Fibroblast of the conjunctiva (primary cell): ENCODE measurements at places on chromosomes 7 and 10.
A peak's percentile ranks its signal among the peaks of the same experiment; 100 is the strongest.

DNA sequence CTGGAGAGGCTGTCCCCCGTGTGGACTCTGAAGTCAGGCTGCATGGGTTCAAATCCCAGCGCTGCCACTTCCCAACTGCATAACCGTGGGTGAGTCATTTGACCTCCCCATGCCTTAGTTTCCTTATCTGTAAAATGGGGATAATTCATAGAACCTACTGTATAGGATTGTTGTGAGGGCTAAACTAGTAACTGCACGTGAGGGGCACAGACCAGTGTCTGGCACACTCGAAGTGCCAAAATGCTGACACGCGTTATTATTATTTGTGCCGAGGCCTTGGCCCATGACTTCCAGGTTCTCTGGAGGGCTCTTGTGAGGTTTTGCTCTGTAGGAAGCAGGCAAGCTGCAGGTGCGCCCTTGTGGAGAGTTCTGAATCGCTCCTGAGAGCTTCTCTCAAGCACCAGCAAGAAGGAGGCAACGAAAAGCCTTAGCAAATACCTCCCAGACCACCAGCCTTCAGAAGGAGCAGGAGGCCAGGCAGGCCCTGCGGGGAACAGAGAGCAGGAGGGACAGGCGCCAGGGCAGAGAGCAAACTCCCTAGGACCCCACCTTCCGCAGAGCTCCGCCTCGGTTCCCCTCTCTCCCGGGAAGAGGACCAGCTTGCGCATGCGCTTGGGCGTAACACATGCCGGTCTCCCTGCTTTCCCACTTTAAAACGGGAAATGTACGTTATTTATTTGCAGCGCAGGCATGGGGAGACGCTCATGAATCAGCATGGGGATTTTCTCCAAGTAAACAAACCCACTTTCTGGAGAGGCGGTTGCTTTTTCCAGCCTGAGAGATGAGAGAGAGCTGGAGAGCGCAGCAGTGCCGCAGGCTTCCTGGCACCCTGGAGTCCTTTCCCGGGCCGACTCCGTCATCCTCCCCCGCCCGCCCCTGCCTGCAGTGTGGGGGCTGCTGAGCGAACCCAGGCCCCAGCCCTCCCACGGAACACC is 39.6 kb downstream of the SORCS3 start:
- no peak for DNase-seq

- DNase-seq, result no peak
These were observed 2.2 kb upstream of the ASCC1 start for GRCh38 chr10:72218325-72218724.

- DNase-seq, result no peak
These were observed 73.5 kb downstream of the MKLN1 start for GRCh38 chr7:131401194-131401593.

GRCh38 chr7:149719050-149719899 is 54.1 kb downstream of the ZNF467 start:
- peak; percentile 43 for DNase-seq

GRCh38 chr10:13256627-13257026 is 22.5 kb upstream of the UCMA start:
- DNase-seq, result no peak

- DNase-seq, result no peak
These were observed 28.7 kb upstream of the CD36 start for GRCh38 chr7:80609751-80610150.

GRCh38 chr7:85065306-85065705 is 121.5 kb downstream of the SEMA3D start:
- peak; percentile 43 for DNase-seq

DNA sequence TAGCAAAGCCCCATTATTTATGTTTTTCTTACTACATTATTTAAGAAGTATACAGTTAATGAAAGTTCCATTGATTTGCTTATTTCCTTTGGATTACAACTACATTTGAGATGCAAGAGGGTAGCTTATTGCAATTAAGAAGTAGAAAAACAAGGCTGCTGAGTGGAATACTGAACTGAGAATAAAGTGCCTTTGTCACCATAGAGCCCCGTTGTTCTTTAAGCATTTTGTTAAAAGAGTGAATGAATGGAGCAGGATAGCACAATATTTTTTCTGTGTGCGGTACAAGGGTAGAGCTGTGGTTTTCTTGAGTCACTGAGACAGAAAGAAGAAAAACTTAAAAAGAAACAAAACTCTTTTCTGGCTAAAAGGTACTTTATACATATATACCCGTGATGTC is 45.6 kb downstream of the ZNF277 start:
- DNase-seq, result no peak

GRCh38 chr7:80240265-80241025 is 105.8 kb downstream of the GNAI1 start:
- DNase-seq, result no peak

DNA sequence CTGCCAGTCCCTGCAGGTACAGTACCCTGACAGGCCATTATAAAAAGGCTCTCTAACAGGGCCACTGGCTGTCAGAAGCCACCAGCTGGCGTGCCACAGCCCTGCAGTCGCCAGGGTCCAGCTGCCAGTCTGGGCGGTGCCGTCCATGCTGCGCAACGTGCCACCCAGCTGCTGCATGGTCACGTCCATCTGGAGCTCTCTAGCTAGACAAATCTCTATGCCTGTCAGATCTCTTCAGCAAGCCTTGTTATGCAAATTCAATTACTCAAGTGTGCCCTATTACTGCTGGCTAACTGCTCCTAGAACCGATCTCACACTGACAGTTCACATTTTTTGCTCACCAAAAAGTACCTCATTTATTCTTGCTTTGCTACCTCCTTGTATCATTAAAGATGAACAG is 75.9 kb downstream of the HIBADH start:
- DNase-seq, result no peak

GRCh38 chr10:93206652-93207051 is 133.0 kb downstream of the CYP26A1 start:
- no peak for DNase-seq

- DNase-seq, result no peak
These were observed 144.4 kb downstream of the CUX1 start for GRCh38 chr7:101961811-101962210.

GRCh38 chr7:150737265-150738055 is at the start of gene GIMAP5:
Gene GIMAP5, plus strand, starts transcription at chr7:150737418. Its CDS starts 3,467 bp downstream, at chr7:150740885.
- no peak for DNase-seq

GRCh38 chr10:24931236-24931635 is 21.2 kb downstream of the PRTFDC1 start:
- no peak for DNase-seq

DNA sequence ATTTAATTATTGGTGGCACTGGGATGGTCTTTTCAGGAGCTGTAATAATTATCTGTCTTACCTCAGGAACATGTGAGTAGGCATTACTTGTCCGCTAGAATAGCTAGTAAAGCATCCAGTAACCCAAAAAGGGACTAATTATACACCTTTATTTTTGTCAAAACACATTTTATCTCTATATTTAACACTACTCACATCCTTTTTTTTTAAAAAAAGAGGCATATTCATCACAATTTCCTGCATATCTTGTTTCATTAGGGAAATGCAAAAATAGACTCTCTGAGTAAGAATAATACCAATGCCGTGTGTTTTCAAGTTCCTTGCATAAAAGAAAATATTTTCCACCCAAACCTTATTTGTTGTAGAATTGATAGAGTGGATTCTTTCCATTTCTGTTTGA is 99.5 kb downstream of the VTI1A start:
- DNase-seq, result no peak
